ENCODE measurements at places on chromosomes 4 and X. TPM values are rescaled to one million over a fixed set of nuclear protein-coding genes. Genes with fewer than 3 reads are reported as not detected.

Gene PPEF1
- total RNA-seq: 0.59 TPM

Gene PGAM4
- total RNA-seq: not detected

Gene GPRASP1
- total RNA-seq: 27.0 TPM

Gene SPARCL1
- not detected for total RNA-seq

GRCh38 chr4:108512615-108513505, 107.5 kb upstream of the RPL34 start:
- peak overlapping the region; percentile 43 for H3K4me3 ChIP-seq
- no peaks in the 10 kb centered on the region for H3K4me1 ChIP-seq
- H3K27me3 ChIP-seq: peaks cover 9% of the 10 kb centered on the region
- H3K36me3 ChIP-seq: no peaks in the 10 kb centered on the region

DNA sequence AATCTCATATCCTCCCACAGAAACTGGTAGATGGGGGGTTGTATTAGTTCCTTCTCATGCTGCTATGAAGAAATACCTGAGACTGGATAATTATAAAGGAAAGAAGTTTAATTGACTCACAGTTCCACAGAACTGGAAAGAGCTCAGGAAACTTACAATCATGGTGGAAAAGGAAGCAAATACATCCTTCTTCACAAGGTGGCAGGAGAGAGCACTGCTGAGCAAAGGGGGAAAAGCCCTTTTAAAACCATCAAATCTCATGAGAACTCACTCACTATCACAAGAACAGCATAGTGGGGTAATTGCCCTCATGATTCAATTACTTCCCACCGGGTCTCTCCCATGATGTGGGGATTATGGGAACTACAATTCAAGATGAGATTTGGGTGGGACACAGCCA, 250.5 kb upstream of the GPRIN3 start:
- peak; percentile 20 for DNase-seq
- H3K27me3 ChIP-seq: no peaks in the 10 kb centered on the region
- no peak overlapping the region for H3K27ac ChIP-seq
- H3K4me3 ChIP-seq: no peak overlapping the region
- H3K36me3 ChIP-seq: no peaks in the 10 kb centered on the region

DNA sequence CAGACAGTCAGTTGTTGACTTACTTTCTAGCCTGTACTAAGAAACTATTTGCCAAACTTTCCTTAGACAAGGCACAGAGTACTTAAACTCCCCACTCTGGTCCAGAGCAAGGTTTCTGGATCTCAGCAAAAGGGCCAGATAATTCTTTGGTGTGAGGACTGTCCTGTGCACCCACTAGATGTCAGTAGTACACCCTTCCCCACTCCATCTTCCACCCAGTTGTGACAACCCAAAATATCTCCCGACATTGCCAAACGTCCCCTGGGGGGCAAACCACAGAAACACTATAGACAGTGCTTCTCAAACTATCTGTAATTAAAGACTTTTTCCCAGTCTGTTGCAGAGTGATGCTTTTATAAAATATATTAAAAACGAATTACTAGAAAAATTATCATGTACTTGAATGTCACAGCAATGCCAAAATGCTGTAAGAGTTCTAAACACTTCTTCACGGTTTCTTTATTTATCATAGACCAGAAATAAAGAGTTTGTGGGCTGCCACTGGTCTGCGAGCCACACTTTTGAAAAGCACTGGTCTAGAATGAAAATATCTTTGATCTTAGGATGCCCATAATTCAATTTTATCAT, 203.5 kb downstream of the PRDM5 start:
- H3K4me3 ChIP-seq: no peak overlapping the region
- H3K36me3 ChIP-seq: no peaks in the 10 kb centered on the region
- H3K27me3 ChIP-seq: peaks cover 1% of the 10 kb centered on the region
- DNase-seq: peak; percentile 4

- no peaks in the 10 kb centered on the region for H3K36me3 ChIP-seq
- DNase-seq: no peak
- no peaks in the 10 kb centered on the region for H3K27me3 ChIP-seq
- no peak overlapping the region for H3K27ac ChIP-seq
- H3K4me3 ChIP-seq: no peak overlapping the region
Observed at GRCh38 chr4:126778348-126778747, 854.4 kb upstream of the INTU start.

- H3K36me3 ChIP-seq: no peaks in the 10 kb centered on the region
- H3K27me3 ChIP-seq: no peaks in the 10 kb centered on the region
- H3K4me1 ChIP-seq: no peaks in the 10 kb centered on the region
Observed at GRCh38 chrX:150150076-150150779, 211.9 kb upstream of the EOLA2 start.
